ENCODE measurements at places on chromosomes 11 and 22.

GRCh38 chr22:39527481-39527961, 5.0 kb downstream of the RPS19BP1 start:
- DNase-seq, result no peak

DNA sequence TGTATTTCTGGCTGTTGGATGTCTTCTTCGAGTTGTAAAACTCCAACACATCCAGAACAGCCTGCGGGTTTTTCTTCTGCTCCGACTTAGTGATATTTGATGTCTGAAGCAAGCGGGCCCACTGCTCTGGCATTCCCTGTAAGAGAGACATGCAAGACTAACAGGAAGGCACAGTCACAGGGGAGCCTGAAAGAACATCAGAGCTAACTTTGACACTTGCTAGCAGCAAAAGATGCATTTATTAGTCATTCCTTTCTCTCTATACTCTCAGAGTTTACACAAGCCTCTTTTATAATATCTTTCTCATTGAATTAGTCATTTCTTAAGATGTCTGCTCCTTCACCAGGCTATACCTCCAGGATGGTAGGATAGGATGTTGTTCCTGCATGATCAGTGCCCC, 77.8 kb upstream of the GDPD4 start:
- no peak for DNase-seq

DNA sequence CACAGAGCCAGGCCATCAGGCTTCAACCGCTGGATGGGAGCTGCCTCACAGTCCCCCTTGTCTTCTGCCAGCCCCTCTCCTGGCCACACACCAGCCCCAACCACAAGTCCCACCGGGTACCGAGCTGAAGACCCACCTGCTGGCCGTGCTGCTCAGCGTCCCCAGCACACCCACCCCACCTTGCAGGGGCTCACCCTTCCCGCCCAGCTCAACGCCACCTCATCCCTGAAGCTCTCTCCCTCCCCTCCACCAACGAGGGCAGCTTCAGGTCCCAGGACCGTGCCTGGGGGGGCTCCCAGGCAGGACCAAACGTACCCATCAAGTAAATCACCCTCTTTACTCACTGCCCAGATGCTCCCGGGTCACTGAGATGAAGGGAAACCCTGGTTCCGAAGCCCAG, 141.0 kb downstream of the CRYBB2 start:
- no peak for DNase-seq

- no peak for DNase-seq
Measured at GRCh38 chr11:14248580-14248981, 110.4 kb downstream of the RRAS2 start.

DNA sequence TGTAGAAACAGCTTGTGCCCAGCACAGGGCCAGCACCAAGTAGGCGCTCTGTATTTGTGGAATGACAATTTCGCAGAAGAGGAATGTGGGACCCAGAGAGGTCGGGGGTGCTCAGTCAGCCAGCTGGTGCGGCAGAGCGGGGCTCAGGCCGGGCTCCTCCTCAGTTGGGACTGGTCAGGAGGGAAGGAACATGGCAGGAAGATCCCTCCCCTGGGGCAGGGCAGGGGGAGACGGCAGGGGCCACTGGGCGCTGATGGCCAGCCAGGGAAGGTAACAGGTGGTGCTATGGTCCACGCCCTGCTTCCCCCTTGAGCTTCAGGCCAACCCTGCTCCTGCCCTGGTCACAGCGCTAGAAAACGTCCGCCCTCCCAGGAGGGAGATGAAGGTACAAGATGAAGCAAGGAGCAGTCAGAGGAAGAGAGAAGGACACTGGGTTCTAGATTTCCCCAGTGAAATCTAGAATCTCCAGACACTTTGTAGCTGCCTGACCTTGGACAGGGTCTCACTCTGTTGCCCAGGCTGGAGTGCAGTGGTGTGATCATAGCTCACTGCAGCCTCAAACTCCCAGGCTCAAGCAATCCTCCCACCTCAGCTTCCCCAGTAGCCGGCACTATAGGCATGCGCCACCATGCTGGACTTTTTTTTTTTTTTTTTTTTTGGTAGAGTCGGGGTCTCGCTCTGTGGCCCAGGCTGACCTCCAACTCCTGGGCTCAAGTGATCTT, 13.5 kb upstream of the SPI1 start:
- no peak for DNase-seq

GRCh38 chr22:41846268-41846987, 13.5 kb downstream of the SREBF2 start:
- no peak for DNase-seq

All from activated T-cell treated with anti-CD3 and anti-CD28 coated beads for 1 hour (primary cell).